Stimulated activated CD4-positive, alpha-beta T cell treated with anti-CD3 and anti-CD28 coated beads, Interleukin-4, amount 100 ng/mL, for 4 hours (primary cell): ENCODE measurements at places on chromosomes 5 and 9.

DNA sequence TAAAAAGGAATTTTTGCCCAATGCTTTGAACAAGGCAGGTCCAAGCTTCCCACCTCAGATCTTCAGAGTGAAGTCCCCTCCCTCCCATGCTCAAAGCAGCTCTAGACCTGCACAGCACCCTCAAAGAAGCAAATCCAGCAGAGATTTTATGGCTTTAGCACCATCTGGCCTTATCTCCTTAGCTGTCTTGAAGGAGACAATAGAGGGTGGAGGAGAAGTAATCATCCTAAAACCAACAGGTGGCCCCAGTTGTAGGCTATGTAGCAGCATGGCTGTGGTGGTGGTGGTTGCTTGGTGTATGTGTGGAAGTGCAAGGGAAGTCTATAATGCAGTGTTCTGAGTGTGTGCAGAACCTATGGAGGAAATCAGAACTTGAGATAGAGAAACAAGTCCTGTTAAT lies 140.1 kb downstream of the GRIA1 start:
- DNase-seq = no peak

DNA sequence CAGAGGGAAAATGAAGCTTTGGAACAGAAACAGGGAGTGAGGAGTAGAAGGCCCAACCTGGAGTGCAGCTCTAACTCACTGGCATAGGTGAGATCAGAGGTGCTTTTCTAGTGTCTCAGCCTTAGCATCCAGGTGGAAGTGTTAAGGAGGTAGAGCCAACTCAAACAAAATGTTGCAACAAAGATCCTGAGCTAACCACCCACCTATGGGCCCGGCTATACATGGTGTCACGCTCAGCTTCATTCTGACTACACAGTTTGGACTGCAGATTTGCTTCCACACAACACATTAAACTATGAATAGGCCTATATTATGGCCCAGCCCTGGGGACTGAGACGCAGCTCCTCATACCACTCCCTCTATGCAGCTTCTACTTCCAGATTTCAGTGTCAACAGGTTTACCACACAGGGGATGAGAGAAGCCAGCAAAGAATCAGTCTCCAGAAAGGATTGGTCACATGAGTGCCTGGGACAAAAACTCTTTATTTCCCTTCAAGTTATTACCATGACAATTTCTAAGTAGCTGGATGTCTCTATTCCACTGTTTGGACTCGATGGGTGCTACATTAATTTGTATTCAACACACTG lies 9.0 kb downstream of the C5orf63 start:
- no peak for DNase-seq

GRCh38 chr5:4198461-4198860 lies 602.8 kb downstream of the IRX1 start:
- no peak for DNase-seq

DNA sequence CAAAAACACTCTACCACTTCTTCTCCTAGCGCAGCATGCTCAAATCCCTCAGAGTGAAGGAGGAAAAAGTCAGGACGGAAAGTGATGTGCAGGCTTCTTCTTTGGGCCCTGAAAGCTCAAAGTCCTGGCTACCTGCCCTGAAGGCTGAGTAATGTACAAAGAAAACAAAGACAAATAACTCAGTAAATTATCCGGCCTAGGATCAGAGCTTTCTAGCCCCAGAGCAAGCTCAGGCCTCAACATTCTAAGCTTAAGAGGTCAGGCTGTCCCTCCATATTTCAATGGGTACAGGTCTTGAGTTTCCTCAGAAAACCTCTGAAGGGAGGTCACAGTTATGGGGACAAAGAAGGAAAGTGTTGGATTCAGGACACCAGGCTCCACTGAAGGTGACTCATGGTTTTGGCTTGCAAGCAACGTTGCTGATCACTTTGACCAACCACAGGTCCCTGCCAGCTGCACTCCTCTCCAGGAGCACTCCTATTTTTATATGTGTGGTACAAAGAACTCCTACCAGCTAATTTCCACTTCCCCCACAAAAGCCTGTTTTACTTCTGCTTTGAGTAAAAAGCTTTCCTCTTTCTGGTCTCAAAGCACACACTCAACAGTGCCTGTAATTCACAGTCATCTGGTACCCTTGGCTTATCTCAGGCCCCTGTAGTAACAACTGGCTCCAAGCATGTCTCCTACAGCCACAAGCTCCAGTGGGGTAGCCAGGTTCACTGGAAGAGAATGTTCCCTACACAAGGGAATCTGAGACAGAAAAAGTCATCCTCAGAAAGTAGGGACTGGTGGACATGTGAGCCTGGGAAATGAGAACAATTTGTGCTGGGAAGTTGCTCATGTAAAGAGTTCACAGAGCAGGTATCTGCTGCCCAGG lies 115.7 kb downstream of the UGCG start:
- DNase-seq = no peak

DNA sequence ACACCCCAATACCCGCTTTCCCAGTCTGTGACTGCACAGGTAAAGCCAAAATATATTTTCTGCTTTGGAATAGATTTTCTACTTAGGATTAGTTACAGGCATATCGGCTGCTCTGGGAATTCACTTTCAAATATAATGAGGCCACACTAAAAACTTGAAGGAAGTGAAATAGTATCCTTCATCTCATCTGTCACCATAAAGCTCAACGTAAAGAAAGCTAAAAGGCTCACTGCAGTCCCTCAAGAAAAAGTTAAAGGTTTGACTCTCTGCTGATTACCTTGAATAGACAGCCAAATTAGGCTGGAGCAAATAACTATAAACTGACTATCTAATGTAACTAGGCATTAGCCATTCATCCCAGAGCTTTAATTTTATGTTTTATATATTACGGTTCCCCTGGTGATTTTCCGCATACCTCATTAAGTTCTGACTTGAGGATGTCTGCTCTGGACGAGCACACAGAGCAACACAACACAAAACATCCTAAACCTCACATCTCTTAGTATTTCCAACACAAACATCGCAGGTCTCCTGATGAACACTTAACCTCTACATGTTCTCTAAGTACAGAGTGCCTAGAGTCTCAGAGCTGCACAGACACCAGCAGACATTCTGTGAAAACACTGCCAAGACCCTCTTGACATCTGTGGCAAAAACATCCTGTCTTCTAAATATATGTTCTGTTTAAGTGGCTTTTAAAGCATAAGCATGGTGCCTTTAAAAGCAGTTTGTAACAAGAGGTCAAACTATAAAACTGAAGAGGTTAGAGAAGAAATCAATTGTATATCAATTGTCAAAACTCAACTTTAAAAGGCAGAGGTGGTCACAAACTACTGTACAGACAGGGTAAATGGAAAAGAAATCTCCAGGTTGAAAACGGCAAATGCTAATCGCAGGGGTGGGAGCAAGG lies 35.4 kb downstream of the ELAVL2 start:
- no peak for DNase-seq

GRCh38 chr5:173789031-173789920 lies 98.9 kb upstream of the CPEB4 start:
- no peak for DNase-seq

DNA sequence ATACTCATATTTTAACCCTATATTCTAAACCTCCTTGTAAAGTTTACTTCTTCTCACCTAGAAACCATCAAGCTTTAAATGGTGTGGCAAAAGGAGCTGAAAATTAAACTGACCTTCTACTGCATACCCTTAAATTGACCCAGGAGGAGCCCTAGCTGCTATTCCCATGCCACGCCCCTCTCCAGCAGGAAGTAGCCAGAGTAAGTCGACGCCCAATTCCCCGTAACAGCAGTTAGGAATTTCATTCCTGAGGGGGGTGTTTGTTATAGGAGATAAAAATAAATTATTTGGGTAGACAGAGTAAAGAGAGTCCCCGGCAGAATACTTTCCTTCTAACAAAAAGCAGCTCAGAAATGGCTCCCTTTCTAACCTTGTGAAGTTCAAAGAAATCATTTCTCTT lies 111.8 kb upstream of the FAM174A start:
- DNase-seq = no peak

GRCh38 chr5:59538750-59539121 lies 354.8 kb downstream of the PDE4D start:
- no peak for DNase-seq

DNA sequence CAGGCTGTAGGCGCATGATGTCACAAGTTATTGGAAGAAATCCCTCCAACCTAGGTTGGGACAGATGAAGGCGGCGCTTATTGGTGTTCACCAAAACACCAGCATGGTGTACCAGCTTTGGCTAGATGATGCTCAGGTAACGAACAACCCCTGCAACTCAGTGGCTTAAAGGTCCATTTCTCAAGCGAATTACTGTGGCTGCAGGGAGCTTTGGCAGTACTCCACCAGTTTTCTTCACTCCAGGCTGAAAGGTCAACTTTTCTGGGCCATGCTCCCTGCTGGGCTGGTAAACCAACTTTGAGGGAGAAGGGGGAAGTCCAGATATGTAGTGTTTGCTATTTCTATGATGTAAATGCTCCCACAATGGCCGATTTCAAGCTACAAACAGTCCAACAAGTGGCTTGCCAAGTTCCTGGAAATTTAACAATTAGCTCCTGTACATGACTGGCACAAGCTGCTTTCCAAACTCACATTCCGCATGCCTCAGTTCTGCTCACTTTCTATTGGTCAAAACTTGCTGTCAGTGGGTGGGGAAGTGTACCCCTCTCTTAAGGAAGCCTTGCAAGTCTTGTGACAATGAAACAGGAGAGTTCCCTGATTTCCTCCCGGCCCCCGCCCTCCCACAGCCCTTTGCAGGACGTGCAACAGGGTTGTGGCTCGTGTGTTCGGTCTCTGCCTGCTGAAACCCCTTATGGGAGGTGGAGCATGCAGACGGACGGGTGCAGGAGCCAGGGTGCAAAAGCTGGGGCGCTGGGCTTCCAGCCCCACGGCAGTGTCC lies 588 bp upstream of the ZBED3 start:
- DNase-seq = no peak

GRCh38 chr5:6903934-6904333 lies 190.7 kb downstream of the TENT4A start:
- no peak for DNase-seq

DNA sequence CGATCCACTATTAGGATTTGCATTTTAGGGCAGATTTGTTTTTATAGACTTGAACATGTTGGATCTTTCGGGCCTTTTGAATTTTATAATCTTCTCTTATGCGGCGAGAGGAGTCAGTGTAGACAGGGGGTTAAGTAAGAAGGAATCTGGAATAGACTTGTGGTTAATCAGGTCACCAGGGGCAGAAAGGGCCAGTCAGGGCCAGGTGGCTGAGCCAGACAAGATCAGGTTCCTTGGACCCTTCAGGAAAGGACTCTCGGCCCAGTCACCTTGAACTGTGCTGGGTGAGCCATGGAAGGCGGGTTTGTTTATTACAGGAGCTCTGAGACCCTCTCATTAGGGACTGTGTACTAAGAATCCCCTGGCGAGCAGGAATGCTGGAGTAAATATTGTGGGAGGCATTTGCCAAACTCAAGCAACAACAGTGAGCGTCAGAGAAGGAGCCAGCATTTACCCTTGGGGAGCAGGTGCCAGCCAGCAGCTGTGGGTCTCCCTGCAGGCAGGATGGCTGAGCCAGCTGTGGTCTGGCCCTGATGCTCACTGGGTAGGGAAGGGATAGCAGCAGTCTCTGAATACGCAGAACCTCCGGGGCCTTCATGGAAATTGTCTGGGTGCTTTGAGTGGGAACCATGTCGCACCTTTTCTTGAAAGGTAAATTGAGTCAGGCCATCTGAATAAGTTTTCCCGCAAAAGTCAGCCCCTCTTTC lies 79.2 kb downstream of the UBE2QL1 start:
- no peak for DNase-seq

DNA sequence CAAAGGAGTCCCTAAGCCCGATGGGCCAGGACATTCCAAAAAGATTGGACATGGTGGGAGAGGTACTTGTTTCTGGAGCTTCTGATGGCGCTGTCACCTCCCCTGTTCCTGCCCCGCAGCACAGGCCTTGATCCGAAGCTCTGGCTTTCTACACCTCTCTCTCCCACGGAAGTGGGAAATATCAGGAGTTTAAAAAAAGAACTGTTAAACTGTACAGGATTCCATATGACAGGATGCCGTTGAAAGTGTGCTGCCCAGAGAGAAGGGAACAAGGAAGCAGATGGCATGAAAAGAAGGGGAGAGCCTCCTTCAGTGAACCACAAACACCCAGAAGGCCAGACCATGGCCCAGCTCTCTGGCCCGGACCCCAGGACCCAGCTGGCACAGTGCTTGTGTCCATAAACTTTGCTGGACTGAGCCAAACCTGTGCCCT lies 26.8 kb upstream of the SLC2A8 start:
- DNase-seq = no peak

DNA sequence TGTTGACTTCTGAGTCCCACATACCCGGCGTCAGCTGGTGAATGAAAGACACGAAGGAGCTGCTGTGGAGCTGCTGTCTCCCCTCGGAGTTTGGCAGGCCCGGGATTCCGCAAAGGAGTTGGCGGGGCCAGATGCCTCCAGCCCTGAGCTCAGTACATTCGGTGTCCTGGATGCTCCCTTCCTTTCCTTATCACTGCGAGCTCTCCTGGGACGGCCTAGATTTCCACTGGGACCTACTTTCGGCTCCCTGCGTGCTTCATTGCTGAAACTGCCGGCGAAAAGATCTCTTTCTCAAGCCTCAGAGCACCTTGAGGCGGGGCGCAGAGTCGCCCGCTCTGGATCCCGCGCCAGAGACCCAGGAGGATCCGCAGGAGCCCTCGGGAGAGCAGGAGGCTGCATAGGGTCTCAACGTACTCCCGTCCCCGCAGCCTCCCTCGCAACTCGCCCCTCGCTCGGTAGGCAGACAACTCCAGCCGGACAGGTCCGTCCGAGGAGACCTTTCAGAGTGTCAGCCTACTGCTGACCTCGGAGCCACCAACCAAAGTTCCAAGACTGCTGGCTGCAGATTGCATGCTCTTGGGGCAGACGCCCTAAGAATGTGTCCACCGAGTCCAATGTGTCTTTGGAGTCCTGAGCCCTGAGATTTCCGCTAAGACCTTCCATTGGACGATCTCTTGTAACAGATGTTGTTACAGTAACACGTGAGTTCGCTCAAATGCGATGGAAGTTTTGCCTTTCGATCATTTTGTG lies 6.1 kb downstream of the ANXA2R start:
- no peak for DNase-seq

DNA sequence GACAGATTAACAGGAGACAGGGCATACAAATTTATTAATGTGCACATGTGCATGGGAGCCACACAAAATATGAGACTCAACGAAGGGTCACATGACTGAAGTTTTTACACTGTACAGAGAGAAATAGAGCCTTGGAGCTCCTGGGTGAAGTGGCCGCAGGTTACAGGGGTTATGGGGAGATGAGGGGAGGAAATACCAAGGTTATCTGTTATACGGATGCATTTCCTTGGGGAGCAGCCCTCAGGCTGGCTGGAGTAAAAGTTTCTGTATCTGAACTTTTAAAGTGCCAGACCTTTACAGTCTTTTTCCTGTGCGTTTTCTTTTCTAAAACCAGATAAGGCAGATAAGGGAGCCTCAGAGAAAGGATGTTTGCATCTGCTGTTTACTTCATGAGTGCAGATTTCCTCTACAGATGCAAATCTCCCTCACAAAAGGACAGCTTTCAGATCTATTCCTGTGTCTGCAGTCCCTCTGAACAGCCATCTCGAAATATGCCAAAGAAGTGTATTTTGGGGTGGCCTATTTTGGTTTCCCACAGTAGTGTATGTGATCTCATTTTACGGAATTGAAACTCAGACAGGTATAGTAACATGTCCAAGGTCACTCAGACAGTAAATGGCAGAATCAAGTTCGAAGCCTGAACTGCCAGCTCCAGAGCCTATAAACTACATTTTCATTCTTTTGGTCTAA lies 139.3 kb upstream of the FBXL17 start:
- no peak for DNase-seq

- no peak for DNase-seq
These were observed 220.4 kb upstream of the NREP start for GRCh38 chr5:111977436-111977829.
